Dermis microvascular lymphatic vessel endothelial cell (primary cell): ENCODE measurements at places on chromosomes 7 and 10. TPM values are rescaled to one million over a fixed set of nuclear protein-coding genes. Genes with fewer than 3 reads are reported as not detected.

GRCh38 chr7:137903382-137904169, 56.8 kb upstream of the DGKI start:
- peak; percentile 79 for DNase-seq

- DNase-seq = no peak
Observed at GRCh38 chr7:151078233-151079040, 2.2 kb downstream of the FASTK start.

- no peak for DNase-seq
Observed at GRCh38 chr7:70178787-70179186, 580.5 kb downstream of the AUTS2 start.

- no peak for DNase-seq
Observed at GRCh38 chr10:102634686-102635085, 9.6 kb upstream of the TRIM8 start.

DNA sequence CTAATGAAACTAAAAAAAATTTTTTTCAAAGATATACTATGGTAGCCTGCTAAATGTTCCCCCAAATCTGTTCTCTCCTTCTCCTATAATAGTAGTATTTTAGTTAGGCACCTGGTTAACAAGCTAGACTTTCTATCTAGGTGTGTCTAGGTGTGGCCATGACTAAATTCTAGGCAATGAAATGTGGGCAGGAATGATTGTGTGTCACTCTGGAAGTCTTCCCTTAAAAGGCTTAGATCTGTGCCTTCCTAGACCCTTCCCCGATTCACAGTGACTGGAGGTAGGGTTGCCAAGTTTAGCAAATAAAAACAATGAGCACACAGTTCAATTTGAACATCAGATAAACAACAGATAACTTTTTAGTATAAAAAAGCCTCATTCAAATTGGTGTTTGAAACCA, 8.3 kb upstream of the ARHGAP21 start:
- DNase-seq = no peak

DNA sequence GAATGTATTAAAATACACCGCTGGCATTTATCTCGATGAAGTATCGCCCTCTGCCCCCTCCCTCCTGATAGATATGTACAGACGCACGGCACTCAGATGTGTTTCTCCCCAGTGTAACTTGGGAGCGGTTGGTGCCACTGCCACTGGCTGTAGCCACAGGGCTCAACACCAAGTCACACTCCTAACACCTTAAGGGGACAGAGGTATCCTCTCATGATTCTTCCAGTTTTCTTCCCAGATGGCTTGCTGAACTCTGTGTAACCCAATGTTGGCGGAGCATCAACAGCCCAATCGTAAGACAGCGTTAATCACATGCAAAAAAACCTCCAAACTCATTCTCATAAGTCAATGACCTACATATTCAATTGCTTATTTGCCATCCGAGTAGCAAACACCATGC, 35.5 kb downstream of the CTBP2 start:
- DNase-seq = no peak

DNA sequence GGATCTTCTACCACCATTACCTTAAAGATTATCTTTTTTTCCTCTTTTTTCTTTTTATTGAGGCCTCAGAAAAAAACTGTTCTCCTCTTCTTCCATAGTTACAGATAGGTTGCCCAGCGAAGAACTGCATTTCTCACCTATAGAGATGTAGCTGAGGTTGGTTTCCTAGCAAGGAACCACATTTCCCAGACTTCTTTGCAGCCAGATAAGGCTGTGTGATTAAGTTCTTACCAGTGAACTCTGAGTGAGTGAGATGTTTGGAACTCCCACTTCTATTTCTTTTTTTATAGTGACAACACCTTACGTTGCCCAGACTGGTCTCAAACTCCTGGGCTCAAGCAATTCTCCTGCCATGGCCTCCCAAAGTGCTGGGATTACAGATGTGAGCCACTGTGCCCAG, 5.9 kb upstream of the MCMBP start:
- no peak for DNase-seq

- no peak for DNase-seq
Observed at GRCh38 chr7:71679480-71679879, 547.5 kb downstream of the GALNT17 start.

GRCh38 chr7:145276118-145276517, 440.3 kb upstream of the TPK1 start:
- no peak for DNase-seq

- no peak for DNase-seq
Observed at GRCh38 chr7:72087926-72088325, 324.2 kb downstream of the CALN1 start.

- no peak for DNase-seq
Observed at GRCh38 chr7:68760556-68760955, 837.7 kb upstream of the AUTS2 start.

GRCh38 chr7:127824682-127825081, 172.7 kb downstream of the SND1 start:
- no peak for DNase-seq

- peak; percentile 81 for DNase-seq
Observed at GRCh38 chr10:67629461-67629971, 66.5 kb downstream of the CTNNA3 start.

INMT gene
- under 0.01 TPM in 1 of 2 replicates, not detected in the other for total RNA-seq

ITGA8 gene
- 1.2 and 3.5 TPM in 2 replicates for total RNA-seq

MIOS gene
- 17.8 and 18.0 TPM in 2 replicates for total RNA-seq
